ENCODE measurements at places on chromosomes 3 and 15. TPM values are rescaled to one million over a fixed set of nuclear protein-coding genes. Genes with fewer than 3 reads are reported as not detected.

DNA sequence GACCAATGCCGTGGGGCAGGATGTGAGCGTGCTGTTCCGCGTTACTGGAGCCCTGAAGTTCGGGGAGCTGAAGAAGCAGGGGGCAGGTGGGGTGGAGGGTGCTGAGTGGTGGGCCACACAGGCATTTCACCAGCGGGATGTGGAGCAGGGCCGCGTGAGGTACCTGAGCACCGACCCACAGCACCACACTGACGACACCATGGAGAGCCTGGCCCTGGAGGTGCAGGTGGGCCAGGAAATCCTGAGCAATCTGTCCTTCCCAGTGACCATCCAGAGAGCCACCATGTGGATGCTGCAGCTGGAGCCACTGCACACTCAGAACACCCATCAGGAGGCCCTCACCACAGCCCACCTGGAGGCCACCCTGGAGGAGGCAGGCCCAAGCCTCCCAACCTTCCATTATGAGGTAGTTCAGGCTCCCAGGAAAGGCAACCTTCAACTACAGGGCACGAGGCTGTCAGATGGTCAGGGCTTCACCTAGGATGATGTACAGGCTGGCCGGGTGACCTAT is 179.6 kb downstream of the TBC1D2B start:
- no peak for DNase-seq

DNA sequence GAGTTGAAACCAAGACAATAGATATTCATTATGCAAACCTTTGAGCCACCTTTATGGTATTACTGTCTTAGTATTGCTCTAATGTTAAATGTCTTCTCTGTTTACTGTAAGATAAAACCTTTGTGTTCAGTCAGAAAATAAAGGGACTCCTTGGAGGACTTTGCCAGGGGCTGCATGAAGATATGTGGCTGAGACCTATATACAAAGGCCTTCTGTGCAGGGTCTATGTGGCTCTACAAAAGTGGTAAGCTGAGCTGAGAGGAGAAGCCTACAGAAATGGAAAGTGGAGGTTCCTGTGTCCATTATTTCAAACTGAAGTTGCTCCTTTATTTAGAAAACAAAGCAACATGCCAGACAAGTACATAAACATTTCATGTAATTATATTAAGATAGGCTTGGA is 131.5 kb downstream of the FNDC3B start:
- no peak for DNase-seq

DNA sequence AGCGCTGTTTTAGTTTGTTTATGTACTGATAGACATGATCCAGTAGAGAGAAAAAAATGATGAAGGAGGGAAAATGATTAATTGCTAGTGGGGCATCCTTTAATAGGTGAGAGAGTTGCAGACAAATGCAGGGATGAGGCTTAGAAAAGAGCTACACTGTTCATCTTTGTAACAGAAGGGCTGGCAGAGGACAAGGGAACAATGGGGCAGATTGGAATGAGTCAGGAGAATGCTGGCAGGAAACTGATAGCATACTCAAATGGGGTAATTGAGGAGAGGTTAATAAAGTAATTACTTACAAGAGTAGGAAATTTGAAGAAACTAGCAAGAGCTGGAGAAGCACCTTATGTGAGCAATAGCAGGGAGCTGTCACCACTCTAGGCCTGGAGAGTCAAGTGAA is 170.9 kb downstream of the OXSM start:
- DNase-seq: no peak

DNA sequence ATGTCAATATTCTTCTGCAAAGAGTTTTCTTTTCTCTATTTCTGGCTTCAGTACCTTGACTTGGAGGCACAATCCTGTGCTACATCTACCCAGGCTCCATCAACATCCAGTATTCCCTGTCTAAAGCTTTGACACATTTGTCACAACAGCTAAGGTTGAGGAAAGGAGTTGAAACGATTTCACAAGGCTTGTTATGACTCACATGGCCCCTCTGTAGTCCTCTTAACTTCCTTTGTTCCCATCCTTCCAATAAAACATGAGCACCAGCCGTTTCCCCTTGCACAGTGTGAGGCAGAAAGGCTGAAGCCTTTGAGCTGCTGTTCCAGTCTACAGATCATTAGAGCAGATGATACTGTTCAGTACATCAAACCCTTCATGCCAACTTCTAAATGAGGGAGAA is 163.0 kb upstream of the TMCO5A start:
- DNase-seq: no peak

DNA sequence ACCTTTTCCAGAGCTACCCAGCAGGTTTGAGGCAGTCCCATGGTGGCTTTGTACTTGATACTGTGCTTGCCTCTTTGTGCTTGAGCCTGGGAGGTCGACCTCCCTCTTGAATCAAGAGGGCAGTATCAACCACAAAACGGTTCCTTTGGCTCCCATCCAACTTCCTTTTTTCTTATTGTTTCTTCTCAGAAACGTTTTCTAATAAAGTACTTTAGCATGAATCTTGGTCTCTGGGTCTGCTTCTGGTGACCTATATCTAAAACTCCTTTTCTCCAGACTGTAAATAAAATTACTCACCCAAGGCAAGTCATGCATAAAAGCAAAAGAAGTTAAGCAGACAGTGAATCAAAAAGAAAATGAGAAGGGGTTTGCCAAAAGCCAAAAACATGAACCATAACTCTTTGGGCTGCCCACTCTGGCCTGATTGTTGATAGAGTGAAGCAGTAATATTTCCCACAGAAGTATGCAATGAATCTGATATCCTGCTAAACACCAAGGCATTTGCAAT is 112.2 kb upstream of the SLC4A7 start:
- no peak for DNase-seq

- DNase-seq: no peak
Observed at GRCh38 chr3:149401212-149401925, 23.9 kb upstream of the TM4SF1 start.

GRCh38 chr15:26392956-26393355 is 379.9 kb downstream of the GABRB3 start:
- DNase-seq: no peak

DNA sequence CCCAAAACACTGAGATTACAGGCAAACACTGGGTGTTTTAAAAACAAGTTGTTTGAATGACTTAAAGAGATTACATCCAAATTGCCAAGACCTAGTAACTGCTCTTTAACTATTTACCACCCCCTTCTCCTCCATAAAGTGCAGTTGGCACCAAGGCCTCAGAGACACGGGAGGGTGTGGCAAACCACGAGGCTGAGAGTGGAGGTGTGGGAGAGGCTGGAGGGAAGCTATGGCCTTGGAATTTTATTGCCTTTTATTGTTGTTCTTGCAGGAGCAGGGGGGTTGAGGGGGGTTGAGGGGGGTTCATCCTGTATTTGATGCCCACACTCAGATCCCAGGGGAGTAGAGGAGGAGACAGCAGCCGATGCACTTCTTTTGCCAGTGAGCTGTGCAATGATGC is 75.9 kb upstream of the CTDSPL start:
- no peak for DNase-seq

GRCh38 chr3:13886593-13887129 is 6.8 kb upstream of the WNT7A start:
- no peak for DNase-seq

DNA sequence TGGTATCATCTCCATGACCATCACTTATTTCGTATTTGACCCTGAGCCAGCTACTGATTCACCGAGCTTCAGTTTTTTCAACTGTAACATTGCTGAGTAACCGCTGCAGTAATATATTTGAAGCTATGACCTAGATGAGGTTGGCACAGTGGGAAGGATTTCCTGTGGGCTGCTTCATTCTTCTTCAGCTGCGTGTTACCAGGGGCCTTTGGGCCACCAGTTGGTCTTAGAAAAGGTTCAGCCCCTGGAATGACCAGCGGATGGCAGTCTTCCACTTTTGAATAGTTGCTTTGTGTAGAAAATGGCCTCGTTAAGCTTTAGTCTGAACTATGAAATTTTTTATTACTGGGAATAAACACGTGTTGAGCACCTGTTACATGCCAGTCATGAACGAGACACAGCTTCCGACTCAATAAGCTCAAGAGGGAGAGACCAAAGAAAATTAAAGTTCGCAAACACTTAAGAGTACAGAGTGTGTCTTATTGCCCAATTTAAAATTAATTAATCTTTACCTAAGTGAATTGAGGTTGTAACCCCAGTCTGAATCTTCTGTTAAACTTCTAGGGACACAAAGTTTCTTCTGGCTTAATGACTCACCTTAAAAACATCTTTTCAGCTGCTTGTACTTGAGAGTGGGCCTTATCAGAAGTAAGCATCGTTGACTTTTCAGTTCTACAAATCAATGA is 57.6 kb upstream of the NR2E3 start:
- DNase-seq: no peak

- DNase-seq: no peak
Observed at GRCh38 chr3:152772674-152773225, 62.2 kb upstream of the P2RY1 start.

GRCh38 chr15:52295421-52296001 is at the start of gene MYO5C:
TSS of gene MYO5C (minus strand) at chr15:52295804. CDS start at chr15:52295636, 168 bp downstream.
- no peak for DNase-seq

DNA sequence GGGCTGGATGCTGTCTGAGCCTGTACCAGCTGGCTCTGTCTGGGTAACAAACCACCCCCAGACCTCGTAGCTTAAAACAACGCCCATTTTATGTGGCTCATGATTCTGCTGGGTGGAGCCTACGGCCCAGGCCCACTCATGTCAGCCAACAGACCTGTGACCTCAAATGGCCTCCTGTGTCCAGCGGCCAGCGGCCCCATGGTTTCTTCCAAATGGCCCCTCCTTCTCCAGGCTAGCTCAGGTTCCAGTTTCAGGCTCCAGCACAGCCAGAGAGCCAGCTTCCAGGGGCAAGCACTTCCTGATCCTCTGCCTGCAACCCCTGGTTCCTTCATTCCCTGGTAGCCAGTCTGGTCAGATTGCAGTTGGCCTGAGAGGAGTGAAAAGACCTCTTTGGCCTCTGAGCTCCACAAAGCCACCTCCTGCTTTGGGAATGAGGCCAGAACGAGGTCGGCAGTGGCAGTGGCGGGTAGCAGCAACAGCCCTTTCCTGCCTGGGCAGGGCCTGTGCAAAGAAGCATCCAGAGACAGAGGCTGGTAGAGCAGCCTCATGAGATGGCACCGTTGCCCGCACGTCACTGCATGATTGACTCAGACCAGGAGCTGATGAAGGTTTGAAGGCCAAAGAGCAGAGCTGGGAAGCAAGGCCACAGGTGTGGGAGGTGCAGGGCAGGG is 21.0 kb upstream of the PLXNA1 start:
- DNase-seq: no peak

DNA sequence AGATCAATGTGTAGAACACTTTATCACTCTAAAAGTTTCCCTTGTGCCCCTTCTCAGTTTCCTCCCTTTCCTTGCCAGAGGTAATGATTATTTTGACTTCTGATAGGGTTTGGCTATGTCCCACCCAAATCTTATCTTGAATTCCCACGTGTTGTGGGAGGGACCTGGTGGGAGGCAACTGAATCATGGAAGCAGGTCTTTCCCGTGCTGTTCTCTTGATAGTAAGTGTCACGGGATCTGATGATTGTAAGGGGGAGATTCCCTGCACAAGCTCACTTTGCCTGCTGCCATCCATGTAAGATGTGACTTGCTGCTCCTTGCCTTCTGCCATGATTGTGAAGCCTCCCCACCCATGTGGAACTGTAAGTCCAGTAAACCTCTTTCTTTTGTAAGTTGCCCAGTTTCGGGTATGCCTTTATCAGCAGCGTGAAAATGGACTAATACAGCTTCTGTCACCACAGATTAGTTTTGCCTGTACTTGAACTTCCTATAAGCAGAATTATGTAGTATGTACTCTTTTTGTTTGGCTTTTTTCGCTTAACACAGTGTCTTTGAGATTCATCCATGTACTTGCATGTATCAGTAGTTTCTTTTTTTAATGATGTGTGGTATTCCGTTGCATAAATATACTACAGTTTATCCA is 7.2 kb downstream of the FEM1B start:
- DNase-seq: no peak

- DNase-seq: no peak
Observed at GRCh38 chr3:41507336-41508062, 308.2 kb downstream of the CTNNB1 start.

DNA sequence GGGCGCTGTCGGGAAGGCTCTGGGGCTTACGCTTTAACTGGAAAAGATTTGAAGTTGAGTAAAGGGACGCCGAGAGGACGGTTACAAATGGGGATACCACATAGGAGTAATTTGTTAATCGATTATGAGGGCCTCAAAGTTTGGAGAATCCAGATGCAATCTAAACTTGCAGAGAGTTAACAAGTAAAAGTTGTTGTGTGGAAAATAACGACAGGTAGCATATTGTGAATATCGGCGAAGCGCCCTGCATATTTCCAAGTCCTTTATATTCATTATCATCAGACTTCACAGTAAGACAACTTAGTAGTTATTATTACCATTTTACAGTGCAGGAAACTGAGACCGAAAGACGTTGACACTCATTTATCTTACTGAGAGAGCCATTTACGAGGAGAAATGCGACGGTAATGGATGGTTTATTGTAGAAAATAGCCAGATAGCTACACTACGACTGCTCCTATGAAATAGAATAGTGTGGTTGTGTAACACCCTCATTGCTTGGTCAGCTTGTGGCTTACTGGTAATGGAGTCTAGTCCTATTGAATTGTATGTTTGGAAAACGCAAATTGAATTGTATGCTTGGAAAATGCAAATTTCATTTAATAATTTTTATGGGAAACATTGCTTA is 700 bp downstream of the MKRN2 start:
- no peak for DNase-seq

DNA sequence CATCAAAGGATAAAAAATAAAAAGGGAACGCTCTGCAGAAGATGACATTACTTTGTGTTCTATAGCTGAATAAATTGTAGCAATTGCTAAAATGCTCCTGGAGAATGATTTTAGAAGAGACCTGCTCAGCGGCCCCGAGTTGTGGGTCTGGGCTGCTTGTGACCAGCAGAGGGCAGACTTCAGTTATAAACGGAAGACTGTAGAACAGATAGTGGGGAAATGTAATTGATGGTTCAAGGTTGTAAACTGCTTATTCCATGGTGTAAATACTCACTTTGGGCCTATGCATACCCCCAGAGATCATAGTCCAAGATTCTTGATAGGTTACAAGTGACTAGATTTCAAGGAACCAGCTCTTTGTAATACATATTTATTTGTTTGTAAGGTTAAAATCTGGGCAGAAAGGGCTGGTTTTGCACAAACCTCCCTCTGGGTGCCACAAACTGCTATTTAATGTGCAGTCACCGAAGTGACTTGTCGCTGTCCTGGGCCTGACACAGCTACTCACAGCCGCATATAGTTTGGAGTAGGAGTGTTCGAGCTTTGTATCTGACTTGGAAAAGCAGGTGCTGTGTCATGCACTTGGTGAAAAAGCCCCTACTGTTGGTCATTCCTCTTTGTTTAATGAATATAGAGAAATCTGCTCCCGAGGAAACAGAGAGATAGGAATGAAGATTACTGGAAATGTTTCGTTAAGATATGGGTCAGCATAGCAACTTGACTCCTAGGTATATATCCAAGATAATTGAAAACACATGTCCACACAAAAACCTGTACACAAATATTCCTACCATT is 34.7 kb upstream of the NDUFB4 start:
- peak; percentile 89 for DNase-seq

The IMPDH2 gene
- 149 TPM for total RNA-seq

The CPLX3 gene
- total RNA-seq: not detected

The RGMA gene
- 1.8 TPM for total RNA-seq

The TM6SF1 gene
- 3.5 TPM for total RNA-seq

The ADAMTS17 gene
- total RNA-seq: 8.3 TPM

The RASL12 gene
- total RNA-seq: 23.1 TPM

The HEXA gene
- total RNA-seq: 70.8 TPM
